Left cardiac atrium (tissue), 4 donors: ENCODE measurements at places on chromosomes 16 and 17. TPM values are rescaled to one million over a fixed set of nuclear protein-coding genes. Genes with fewer than 3 reads are reported as not detected.
A peak's percentile ranks its signal among the peaks of the same experiment; 100 is the strongest.

- no peak for DNase-seq
Observed at GRCh38 chr16:77064037-77064436, 127.0 kb upstream of the MON1B start.

TMEM114 gene
- not detected for total RNA-seq

DNA sequence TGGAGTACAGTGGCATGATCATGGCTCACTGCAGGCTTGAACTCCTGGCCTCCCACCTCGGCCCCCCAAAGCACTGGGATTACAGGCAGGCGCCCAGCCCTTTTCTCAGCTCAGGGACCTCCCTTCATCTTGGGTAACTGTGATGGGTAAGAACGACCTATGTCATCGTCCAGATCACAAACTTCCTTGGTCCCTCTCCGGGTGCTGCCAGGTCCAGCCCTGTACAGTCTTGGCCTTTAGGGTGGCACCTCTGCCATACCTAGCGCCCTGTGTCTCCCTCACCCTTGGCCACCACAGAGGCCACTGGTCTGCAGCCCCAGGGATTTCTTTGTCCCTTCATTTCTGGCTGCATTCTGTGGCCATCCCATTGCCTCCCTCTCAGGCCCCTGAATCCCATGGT lies 29.7 kb upstream of the ZFP90 start:
- DNase-seq, result no peak

ACSM2A gene
- not detected for total RNA-seq

NOG gene
- total RNA-seq, result 0.12 TPM

- DNase-seq, result no peak
Observed at GRCh38 chr17:38746004-38746848, 1.9 kb downstream of the PCGF2 start.

DNA sequence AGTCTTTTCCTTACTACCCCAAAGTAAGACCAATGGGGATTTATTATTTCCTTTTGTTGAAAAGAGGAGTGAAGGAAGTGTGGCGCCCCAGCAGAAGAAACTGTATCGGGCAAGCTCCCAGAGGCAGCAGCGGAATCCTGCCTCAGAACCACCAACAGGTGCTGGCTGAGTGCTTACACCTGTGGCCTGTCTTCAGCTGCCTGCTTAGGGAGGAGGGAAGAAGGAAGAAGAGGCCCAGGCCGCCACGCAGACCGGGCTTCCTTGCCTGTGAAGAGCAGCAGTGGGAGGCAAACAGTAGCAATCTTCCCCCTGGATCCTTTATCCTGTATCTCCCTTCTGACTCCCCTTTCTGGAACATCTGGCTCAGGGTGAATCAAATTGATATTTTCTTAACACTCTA lies 134.7 kb downstream of the AATF start:
- DNase-seq, result no peak

DNA sequence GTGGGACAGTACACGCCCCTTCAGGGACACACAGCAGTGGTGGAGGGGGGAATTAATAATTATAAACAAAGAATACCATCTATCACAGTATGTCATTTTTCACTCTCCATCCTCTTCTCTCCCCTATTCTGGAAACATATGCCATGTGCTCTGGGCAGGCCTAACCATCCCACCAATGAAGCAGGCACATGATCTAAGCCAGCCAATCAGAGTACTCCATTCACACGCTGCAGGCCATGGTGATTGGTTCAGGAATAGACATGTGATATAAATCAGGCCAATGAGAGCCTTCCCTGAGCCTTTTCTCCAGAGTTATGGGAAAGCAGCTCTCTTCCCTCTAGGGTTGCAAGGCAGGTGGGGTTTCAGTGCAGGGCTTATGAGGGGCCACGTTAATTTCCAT lies 36.5 kb downstream of the GSG1L start:
- DNase-seq, result no peak

GRCh38 chr17:83005639-83006038 lies 73.8 kb upstream of the METRNL start:
- DNase-seq, result no peak

ESRP2 gene
- total RNA-seq, result 0.32 TPM

AIPL1 gene
- not detected for total RNA-seq

DNA sequence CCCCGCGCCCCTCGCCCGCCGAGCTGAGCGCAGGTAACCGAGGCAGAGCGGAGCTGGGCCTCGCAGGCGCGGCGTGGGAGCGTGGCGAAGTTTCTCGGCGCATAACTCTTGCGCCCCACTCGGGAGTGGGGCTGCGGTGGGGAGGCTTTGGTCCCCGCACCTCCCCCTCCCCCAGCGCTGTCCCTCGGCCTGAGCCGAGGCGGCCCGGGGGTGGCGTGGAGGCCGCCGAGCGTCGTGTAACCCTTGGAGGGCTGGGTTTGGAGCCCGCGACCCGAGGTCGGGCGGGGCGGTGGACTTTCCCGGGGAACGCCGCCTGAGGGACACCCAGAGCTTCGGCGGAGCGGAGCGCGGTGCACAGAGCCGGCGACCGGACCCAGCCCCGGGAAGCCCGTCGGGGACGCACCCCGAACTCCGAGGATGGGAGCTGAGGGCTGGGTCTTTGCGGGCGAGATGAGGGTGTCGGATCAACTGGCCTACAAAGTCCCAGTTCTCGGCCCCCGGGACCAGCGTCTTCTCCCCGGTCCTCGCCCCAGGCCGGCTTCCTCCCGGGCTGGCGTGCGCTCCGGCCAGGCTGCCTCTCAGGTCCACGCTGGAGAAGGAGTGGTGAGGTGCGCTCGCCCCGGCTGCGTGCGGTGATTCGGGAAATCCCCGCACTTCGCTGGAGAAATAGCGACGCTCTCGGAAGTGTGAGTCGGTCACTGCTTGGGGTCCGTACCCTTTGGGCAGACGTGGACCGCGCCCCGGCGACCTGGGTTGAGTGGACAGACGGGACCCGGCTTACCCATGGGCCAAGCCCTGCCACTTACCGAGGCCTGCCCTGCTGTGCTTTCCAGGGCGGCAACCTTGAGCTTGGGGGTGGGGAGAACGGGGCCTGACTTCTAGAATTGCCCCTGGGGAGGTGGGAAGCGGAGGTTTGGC lies 168.4 kb downstream of the RAB11FIP4 start:
- DNase-seq, result peak; percentile 42

SSTR5 gene
- 1.3 TPM for total RNA-seq
